ENCODE measurements at places on chromosomes 6 and 20.
A peak's percentile ranks its signal among the peaks of the same experiment; 100 is the strongest.

- peak; percentile 56 for DNase-seq
These were observed 42.6 kb downstream of the UQCC2 start for GRCh38 chr6:33668914-33669313.

DNA sequence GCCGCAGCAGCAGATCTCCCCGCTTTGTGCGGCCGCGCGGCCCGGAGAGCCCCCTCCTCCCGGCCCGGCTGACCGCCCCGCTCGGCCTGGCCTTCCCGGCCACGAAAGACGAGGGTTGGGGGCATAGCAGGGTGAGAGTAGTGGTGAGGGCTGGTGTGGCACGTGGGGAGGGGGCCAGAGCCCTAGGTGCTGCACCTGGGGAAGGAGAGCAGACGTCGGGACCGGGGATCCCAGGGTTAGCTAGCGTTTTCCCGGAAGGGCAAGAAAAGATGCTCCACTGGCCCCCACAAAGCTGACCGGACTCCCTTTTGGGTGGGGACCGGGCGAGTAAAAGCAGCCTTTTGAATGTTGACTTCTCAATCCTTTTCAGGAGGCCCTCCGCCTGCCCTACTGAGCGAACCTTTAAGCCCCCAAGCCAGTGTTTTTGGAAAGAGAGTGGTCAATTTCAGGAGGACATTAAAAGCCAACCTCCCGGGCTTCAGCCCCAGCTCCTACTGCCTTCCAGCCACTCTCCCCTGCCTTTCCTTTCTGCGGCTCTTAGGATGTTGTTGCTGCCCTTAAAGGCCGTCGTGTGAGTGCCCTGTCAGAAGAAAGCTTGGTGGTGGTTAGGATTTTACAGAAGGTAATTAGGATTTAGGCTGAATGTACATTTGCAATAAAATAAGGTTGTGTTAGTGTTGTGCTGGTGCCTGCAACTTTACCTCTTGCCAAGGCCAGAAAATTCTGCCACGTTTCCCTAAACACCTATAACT, 648 bp upstream of the BACH2 start:
- no peak for DNase-seq

DNA sequence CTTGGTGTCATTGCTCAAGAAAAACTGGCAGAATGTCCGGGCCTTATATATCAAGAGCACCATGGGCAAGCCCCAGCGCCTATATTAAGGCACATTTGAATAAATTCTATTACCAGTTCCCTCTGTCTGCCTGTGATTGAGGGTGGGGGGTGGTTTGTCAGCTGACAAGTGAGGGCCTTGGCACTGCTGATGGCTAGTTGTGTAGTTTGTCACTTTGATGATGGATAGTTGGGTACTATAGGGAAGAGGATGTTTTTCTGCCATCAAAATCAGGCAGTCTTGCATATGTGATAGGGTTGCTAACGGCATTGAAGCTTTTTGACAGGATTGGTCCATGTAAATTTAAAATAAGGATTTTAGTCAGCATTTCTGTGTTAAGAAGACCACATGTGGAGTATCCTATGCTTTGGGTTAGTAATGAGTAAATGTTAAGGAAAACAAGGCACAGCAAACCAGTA, 2.5 kb downstream of the RPL10A start:
- DNase-seq: no peak

DNA sequence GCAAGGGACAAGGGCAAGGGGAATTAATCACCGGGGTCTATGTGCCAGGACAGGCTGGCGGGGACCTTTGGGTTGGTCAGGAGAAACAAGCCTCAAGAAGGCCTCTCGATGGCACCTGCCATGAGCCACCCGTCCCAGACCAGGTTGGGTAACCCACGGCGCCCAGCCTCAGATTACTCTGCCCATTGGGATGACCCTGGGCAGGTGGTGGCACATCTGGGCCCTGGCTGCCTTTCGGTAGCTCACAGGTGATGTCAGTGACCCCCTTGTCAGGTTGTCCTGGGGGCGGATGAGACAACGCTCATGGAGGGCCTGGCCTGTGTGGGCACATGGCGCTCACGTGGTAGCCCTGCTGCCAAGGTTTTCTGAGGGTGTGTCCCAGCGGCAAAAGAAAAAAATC, 152.2 kb downstream of the SYCP2 start:
- no peak for DNase-seq

DNA sequence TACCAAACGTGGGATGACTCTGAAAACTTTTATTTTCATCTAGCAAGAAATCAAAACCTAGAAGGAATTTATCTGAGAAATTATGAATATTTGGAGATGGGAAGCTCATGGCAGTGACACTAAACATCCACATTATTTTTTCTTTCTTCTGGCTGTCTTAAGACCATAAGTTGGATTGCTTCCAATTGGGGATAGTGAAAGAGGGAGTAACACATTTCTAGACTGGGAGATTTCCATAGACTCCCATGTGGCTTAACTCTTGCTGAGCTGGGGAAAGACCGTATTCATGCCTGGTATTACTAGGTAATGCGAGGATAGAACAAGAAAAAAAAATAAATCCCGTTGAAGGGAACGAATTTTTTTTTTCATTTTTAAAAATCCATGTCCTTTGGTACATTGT, 120.0 kb downstream of the UTRN start:
- DNase-seq: no peak

GRCh38 chr20:48158014-48158413, 372.7 kb upstream of the SULF2 start:
- DNase-seq: no peak

DNA sequence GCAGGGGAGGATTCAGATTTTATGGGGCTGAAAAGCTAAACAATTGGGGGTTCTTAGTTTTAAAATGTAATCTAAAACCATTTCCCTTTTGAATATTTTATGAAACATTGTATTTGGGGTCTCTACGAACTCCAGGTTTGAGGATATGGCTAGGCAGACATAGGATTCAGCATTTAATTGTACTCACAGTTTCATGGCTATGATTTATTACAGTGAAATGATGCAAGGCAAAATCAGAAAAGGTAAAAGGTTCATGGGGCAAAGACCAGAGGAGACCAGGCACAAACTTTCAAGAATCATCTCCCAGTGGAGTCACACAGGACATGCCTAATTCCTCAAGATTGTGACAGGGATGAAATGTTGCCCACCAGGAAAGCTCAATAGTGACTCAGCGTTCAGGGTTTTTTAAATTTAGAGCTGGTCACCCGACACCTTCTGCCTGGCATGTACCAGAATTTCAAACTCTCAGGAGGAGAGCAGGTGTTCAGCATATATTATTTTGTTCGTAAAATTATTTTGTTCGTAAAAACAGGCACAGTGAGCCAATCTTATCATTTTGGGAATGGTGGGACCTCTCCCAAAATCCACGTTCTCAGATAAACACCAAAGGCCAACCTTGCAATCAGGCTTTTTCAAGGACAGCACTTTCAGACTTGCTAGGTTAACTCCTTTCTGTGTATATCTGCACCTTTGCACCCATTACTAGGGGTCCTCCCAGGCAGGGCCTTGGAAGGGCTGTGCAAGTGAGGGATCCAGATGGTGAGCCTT, 270.3 kb downstream of the NKAIN2 start:
- no peak for DNase-seq

DNA sequence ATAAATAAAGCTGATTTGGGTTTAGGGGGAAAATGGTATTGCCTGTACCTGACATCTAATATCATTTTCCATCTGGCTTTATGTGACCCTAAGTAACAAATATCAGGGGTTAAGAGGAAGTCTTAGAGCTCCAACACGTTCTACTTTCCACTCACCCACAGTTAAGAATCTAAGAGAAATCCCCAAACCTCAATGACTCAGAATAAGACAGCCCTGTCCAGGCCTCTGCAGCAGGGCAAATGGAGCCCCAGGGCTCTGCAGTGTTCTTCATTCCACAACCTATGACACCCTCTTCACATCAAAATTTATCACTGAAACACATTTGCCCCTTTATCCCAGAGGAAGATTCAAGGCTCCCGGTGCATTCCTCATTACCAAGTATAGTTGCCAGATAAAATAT, 20.3 kb upstream of the TENT5A start:
- no peak for DNase-seq

- no peak for DNase-seq
These were observed 79.8 kb downstream of the RTN4IP1 start for GRCh38 chr6:106549521-106549920.

DNA sequence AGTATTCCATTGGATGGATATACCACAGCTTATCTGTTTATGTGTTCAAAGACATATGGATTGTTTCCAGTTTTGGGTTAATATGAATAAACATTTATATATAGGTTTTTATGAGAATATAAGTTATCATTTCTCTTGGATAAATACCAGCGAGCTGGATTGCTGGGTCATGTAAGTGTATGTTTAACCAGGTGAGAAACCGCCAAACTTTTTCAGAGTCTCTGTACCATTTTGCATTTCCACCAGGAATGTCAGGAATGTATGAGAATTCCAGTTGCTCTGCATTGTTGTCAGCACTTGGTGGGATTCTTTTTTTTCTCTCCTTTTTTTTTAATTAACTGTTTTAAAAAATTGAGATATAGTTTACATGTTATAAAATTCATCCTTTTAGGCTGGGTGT, 52.1 kb downstream of the PHF20 start:
- DNase-seq: no peak

DNA sequence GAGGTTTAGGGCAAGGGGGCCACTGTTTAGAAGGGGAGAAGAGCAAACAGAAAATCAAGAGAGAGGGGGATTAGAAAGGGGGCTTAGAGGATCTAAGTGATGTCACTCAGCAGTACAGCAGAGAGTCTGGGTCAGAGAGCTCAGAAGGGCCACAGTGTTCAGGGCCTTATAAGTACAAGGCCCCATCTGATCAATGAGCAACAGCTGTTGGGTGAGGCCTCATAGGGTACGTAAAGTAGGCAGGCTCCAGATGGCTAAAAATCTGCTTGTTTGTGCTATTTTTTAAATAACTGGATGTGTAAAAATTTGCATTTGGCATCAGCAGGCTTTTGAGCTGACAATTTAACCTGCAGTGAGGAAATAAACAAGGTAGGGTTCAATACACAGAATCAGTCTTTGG, 149.8 kb downstream of the SH3BGRL2 start:
- DNase-seq: no peak

- DNase-seq: no peak
These were observed 17.5 kb downstream of the C20orf173 start for GRCh38 chr20:35511814-35512420.

DNA sequence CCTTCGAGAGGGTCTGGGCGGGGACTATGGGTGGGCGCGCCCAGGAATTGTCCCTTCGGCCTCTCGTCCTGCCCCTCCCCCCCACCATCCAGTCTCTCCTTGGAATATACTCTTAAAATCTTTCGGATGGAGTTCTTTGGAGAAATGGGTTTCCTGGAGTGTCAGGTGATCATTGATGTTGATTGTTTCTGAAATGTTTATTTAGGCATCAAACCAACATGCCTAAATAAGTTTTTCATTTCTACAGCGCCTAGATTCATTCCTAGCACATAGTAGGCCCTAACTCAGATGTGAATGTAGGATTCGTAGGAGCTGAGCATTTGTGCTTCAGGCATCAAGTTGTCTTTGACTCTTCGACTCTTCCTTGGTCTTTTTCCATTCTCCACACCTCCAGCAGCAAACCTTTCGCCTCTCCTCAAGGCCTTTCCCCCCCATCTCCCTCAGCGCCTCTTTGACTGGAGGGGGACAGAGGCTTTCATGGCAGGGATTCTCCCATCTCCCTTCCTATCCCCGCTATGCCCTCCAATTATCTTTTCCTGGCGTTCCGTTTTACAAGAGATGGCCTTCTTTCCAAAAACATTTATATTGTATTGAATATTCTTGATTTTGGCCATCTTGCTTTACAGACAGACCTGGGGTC, 610 bp downstream of the CASP8AP2 start:
- DNase-seq: no peak

DNA sequence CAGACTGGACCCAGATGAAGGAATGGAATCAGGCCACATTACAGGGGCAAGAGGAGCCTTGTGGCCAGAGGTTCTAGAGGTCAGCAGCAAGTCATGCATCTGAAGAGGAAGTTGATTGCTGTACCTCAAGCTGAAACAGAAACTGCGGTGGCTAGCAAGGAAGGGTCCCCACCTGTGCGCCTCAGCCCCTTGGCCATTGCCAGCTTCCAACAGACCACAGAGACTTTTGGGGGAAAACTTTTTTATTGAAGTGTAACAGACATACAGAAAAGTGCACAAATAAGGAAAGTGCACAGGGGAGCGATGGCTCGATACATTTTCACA, 26.8 kb upstream of the SLC9A8 start:
- DNase-seq: no peak

DNA sequence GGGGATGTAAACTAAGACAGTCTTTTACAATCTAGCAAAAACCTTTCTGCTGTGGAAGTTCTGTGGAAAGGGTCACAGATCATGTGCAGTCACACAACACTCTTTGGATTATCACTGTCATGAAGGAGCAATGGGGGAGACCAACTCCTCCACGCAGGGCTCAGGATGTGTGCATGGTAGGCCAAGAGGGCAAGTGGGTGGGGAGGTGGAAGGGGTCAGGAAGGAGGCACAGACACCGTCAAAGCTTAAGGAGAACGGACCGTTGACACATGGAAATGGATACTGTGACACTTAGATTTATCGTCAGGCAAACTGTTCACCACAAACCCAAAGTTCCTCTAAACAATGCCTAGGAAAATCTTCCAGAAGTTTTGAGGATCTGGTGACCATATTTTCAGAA, 215.8 kb downstream of the PAX1 start:
- DNase-seq: no peak

- no peak for DNase-seq
These were observed 497.0 kb downstream of the BTBD3 start for GRCh38 chr20:12414446-12415274.

DNA sequence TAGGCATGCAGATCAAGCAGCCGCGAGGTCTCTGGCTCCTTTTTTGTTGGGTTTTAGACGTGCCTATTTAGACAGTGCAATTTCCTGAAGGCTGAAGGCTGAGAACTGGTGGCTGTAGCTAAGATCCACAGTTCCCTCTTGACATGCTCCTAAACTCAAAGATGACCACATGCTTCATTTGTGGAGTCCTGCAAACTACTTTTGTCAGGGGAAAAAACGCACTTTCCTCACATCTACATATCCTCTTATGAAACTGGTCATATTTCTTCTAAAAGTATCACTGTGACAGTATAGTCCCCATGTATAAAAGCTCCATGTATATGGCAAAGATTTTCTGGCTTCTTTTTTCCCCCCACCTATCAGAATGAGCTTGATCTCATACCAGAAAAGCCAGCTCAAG, 30.7 kb downstream of the LYRM4 start:
- no peak for DNase-seq

DNA sequence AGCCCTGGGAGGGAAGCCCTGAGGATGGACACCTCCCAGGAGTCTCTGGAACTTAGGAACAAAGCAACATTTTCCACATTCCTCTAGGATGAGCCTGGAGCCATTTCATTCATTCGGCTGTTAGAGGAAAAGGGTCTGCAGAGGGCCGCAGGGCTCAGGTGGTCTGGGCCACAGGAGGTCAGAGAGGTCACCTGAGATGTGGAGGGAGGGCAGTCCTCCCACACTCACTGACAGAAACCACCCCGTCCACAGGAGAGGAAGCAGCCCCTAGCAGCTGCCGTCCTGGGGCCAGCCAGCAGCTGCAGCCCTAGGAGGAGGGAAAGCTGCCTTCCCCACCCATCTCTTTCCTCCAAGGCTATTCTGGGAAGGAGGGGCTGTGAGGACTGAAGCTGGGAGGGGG, 207.0 kb downstream of the CDC5L start:
- no peak for DNase-seq

- no peak for DNase-seq
These were observed 6.6 kb downstream of the KIF25 start for GRCh38 chr6:168004023-168004422.

Measured in activated naive CD4-positive, alpha-beta T cell treated with anti-CD3 and anti-CD28 coated beads, Interleukin-2, amount 50 U/mL, for 16 hours (primary cell).